Activated naive CD4-positive, alpha-beta T cell treated with anti-CD3 and anti-CD28 coated beads, Interleukin-2, amount 10 ng/mL, durations not matched to agents 7 days and 5 days (primary cell): ENCODE measurements at places on chromosomes 5 and 9.

- H3K4me1 ChIP-seq: no peaks in the 10 kb centered on the region
- DNase-seq: no peak
- no peak overlapping the region for H3K4me3 ChIP-seq
Observed at GRCh38 chr5:154575546-154576428, 97.8 kb upstream of the HAND1 start.

- H3K36me3 ChIP-seq: no peaks in the 10 kb centered on the region
- H3K27ac ChIP-seq: no peak overlapping the region
- H3K4me3 ChIP-seq: no peak overlapping the region
- no peaks in the 10 kb centered on the region for H3K27me3 ChIP-seq
Observed at GRCh38 chr5:32803656-32804055, 92.5 kb downstream of the NPR3 start.

DNA sequence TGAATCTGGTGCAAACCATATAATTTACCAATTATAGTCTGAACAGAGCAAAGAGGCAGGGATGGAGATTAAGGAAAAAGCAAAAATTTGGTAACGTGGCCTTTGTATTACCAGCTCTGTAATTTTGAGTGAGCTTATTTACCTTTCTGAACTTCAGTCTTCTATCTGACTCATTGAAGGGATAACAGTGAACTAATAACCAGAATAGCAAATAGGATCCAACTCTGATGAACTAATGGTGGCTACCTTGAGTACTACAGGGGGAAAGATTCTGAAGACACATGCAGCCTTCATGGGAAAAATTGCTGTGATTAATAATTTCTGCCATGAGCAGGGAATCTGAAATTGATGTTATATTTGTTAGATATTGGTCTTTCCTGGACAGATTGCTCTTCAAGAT lies 23.0 kb upstream of the LARP1 start:
- H3K27me3 ChIP-seq: peaks cover 20% of the 10 kb centered on the region
- H3K36me3 ChIP-seq: no peaks in the 10 kb centered on the region
- H3K4me3 ChIP-seq: no peak overlapping the region
- DNase-seq: no peak
- no peak overlapping the region for H3K27ac ChIP-seq
- H3K4me1 ChIP-seq: no peaks in the 10 kb centered on the region

- no peak overlapping the region for H3K27ac ChIP-seq
- no peaks in the 10 kb centered on the region for H3K36me3 ChIP-seq
- H3K27me3 ChIP-seq: peaks cover 13% of the 10 kb centered on the region
- no peak for DNase-seq
- H3K4me1 ChIP-seq: no peaks in the 10 kb centered on the region
- no peak overlapping the region for H3K4me3 ChIP-seq
Observed at GRCh38 chr5:149464796-149465489, 85.9 kb upstream of the IL17B start.

GRCh38 chr9:127316586-127317323 lies 52.2 kb downstream of the GARNL3 start:
- H3K27me3 ChIP-seq: peaks cover 47% of the 10 kb centered on the region
- no peak overlapping the region for H3K4me3 ChIP-seq
- DNase-seq: no peak

DNA sequence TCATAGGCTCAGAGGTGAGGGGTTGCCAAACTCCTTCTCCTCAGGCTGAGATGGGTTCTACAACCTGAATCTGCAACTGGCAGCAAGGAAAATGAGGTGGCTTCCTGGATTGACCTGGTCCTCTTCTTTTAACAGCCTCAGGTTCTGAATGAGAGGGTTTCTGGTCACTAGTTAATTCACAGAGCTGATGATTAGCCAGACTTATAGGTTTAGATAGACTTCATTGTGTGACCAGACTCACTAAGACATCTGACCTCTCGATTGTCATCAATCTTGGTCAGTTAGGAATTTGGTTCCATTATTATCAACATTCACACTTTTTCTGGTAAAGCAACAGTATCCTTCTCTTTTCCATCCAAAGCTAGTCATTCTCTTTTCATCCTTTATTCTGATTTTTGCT lies 257.9 kb downstream of the PAPPA start:
- H3K4me3 ChIP-seq: no peak overlapping the region
- DNase-seq: no peak
- H3K27ac ChIP-seq: no peak overlapping the region
- H3K36me3 ChIP-seq: no peaks in the 10 kb centered on the region
- H3K27me3 ChIP-seq: no peaks in the 10 kb centered on the region

GRCh38 chr9:38437193-38437823 lies 13.1 kb upstream of the IGFBPL1 start:
- H3K27me3 ChIP-seq: peaks cover 16% of the 10 kb centered on the region
- no peak for DNase-seq
- no peak overlapping the region for H3K27ac ChIP-seq
- no peak overlapping the region for H3K4me3 ChIP-seq
